ENCODE measurements at places on chromosomes 5 and 9. TPM values are rescaled to one million over a fixed set of nuclear protein-coding genes. Genes with fewer than 3 reads are reported as not detected.

- no peak for DNase-seq
Observed at GRCh38 chr5:133405275-133406034, 206.9 kb downstream of the FSTL4 start.

DNA sequence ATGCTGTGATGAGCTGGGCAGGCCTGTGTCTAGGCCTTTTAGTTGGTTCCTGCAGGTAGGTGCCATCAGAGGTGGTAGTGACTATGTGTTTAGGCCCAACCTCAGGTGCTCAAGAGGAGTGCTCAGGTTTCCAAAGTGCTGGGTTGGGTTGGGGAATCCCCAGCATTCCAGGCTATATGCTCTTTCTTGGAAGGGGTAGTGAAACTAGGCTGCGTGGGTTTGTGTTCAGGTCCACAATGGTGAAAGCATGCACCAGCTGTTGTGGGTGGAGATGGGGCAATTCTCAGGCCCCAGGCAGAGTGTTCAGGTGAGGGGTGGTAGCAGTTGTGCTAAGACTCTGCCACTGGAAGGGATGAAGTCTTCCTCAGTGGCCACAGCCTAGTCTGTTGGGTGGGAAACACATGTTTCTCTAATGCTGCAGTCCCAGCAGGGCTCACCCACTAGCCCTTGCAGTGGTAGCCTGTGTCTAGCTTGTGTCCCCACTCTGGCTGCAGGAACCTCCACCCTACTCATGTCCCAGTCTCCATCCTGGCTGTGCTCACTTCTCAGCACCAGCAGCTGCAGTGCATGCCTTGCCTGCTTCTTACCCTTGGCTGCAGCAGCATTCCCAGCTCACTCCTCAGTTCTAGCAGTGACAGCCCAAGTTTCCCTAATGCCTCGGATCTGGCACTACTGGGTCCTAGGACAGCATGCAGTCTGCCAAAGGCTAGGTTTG, 78.9 kb downstream of the FAM170A start:
- peak; percentile 4 for DNase-seq

GRCh38 chr9:114060711-114061110, 17.4 kb downstream of the AMBP start:
- DNase-seq: no peak

DNA sequence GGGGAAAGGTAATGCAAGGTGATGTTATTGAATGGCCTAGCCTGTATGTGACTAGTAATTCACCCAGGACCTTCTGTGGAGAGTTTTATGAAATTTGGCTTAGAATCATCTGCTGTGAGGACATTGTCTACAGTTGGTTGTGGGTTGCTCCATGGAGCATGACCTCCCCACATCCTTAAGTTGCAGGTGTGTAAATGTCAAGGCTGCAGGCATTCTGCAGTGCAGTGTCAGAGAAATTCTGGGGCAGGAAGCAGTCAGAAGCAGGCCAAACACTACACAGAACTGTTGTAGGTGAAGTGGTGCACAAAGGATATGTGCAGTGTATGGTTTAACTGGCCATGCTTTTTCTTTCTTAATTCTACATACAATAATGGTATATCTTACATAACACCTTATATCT, 588.3 kb downstream of the EBF1 start:
- no peak for DNase-seq

- DNase-seq: no peak
Observed at GRCh38 chr9:76444322-76444929, 14.6 kb upstream of the GCNT1 start.

DNA sequence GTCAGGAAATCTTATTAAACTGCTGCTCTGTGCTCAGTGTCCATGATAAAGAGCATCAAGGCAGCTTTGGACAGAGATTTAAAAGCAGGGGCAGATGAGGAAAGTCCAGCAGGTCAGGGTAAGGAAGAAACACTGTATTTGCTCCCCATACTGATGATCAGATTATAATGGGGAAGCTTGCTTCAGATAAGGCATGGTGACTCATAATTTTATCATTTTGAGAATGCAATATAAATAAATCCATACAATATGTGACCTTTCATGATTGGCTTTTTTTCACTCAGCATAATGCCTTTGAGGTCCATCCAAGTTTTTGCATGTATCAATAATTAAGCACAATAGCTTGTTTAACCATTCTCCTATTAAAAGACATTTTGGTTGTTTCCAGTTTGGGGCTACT, 48.1 kb upstream of the LHFPL2 start:
- DNase-seq: no peak

DNA sequence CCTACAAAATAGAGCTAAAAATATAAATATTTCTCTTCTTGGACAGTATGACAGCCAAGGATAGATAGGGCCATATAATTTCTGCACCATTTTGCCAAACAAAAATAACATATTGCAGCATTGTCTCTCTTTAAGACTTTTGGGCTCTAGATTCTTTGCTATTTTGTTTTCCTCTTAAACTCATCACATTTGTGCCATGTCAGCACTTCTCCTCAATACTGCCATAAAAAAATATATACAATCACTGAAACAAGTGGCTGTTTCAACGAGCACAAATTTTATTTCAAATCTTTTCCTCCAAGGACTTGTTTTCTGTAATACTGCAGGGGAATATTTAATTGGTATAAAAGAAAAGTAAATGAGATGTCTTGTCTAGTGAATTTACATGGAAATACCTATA, 1570.0 kb upstream of the NUDT12 start:
- DNase-seq: no peak

DNA sequence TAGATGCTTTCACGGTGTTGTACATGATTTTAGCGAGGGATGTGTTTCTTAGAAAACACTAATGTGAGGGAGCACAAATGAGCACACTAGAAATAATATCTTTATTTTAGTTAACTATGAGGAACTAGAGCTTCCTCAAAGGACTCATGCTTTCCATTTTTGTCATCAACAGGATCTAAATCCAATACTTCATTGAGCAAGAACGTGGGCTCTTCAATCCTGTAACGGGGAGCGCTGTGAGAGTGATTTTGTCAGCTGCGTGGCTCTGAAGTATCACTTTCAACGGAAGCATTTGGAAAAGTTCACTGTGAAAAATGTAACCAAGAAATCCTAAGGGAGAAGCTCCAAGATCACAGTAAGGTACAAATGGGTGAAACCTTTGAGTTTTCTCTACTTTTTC, 93.2 kb downstream of the LIX1 start:
- no peak for DNase-seq

DNA sequence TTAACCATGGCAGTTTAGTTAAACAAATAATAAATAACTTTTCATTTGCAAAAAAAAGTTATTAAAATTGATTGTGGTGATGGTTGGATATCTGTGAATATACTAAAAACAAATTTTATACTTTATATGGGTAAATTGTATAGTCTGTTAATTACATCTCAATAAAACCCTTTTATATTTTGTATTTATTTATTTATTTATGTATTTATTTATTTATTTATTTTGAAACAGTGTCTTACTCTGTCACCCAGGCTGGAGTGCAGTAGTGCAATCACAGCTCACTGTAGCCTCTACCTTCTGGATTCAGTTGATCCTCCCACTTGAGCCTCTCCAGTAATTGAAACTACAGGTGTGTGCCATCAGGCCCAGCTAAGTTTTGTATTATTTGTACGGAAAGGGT, 52.4 kb downstream of the OTP start:
- no peak for DNase-seq

DNA sequence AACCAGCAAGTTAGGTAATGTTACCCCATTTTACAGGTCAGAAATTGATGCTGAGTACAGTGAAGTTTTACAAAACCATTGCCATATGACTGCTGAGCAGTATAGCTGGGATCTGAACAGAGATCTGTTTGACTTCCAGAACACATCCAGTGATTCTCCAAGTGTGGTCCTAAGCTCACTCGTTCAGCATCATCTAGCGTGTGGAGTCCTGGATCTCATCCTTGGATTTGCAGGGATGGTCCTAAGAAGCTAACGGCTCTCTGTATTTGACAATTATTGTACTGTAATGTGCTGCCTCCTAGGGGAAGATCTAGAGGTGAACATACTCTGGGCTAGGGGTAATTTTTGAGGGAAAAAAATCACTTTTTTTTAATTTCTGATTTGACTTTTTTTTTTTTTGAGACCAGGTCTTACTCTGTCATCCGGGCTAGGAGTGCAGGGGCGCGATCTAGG, 1.4 kb downstream of the SLC26A2 start:
- DNase-seq: peak; percentile 50

DNA sequence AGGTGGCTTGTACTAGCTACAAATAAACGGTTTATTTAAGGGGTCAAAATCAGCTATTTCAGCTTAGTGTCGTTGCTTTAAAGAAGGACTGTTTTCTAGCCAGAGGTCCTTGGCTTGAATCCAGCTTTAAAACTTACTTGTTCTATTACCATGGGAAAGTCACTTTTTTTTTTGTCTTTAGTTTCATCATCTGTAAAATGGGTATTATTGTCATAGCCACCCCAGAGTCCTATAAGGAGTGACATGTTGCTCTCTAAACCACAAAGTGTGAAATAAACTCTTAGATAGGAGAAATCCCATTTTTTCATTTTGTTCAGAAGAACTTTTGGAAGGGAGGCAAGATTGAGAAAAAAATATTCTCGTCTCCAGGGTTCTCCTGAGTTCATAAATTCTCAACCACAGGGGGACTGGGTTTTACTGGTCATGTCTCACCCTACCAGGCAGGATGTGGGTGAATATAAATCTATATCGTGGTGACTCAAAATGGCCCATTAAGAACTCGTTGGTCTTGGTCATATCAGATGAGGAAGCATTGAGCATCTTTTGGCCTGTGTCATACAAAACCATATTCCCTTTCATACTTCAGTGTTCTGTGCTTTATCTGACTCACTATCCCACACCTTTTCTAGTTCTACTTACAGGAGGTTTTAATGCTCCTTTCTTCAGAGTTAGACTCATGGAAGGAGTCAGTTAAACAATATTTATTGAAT, 202.7 kb upstream of the NR3C1 start:
- DNase-seq: peak; percentile 72

DNA sequence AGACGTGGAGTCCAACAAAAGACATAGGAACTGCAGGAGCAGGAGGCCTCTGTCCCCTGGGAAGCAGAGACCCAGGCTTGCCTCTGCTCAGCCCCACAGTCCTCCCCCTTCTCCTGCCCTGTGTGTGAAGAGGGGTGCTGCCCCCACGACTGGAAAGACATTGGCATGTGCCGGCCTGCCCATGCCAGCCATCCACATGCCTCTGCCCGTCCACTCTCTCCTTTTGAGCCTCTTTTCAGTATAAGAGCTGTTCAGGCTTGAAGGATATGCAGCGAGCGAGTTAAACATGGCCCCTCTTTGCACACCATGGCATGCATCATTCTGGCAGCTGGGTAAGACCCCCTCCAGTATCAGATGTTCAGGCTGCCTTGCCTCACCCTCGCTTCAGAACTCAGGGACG, 159.7 kb upstream of the OTULINL start:
- DNase-seq: peak; percentile 37

DNA sequence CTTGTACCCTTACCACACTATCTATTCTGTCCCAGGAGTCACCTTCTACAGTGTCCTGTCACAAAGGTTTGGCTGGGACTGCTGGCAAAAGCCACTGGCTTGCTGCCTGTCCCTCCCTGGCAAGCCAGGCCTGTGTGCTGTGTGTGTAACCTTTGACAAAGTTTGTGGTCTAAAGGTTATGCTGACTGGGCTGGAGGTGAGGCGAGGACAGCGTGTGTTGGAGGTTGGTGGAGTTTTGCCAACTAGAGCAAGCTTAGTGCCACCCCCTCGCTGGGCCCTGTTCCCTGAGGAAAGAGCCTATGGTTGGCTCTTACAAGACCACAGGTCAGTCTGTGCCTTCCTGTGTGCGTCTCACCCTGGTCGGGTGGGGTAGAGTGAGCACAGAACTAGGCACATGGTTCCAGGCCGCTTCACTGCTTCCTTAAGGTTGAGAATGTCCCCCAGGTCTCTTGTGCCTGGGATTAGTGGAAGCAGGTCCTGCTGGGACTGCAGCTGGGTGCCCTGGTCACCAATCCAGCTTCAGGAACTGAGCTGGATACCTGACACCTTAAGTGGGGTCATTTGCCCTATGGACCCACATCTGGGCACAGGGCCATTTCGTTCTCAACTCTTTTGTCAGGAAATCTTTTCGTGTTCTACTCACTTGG, 152.2 kb downstream of the GADD45G start:
- no peak for DNase-seq

GRCh38 chr5:98796197-98796972, 22.9 kb downstream of the RGMB start:
- peak; percentile 41 for DNase-seq

Gene TTC23L
- total RNA-seq: 0.17 TPM

GRCh38 chr9:104075801-104076753, 18.0 kb upstream of the SMC2 start:
- peak; percentile 91 for DNase-seq
